Effector memory CD8-positive, alpha-beta T cell (primary cell): ENCODE measurements at places on chromosomes 1 and 21.

GRCh38 chr1:22444856-22445255 lies 6.8 kb upstream of the ZBTB40 start:
- DNase-seq, result no peak

DNA sequence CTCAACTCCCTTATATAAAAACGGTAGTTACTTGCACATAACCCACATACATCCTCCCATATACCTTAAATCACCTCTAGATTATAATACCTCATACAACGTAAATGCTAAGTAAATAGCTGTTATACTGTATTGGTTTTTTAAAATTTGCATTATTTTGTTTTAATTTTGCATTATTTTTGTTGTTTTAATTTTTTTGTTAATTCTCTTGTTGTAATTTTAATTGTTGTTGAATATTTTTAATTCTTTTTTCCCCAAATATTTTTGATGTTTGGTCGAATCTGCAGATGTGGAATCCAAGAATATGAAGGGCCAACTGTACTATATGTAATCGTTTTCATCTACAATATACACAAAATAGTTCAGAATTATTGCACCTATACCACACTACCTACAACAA lies 23.5 kb upstream of the ACTA1 start:
- no peak for DNase-seq

GRCh38 chr1:78165816-78166215 lies 120.0 kb downstream of the GIPC2 start:
- no peak for DNase-seq

GRCh38 chr1:5108740-5109139 lies 454.3 kb downstream of the AJAP1 start:
- no peak for DNase-seq

DNA sequence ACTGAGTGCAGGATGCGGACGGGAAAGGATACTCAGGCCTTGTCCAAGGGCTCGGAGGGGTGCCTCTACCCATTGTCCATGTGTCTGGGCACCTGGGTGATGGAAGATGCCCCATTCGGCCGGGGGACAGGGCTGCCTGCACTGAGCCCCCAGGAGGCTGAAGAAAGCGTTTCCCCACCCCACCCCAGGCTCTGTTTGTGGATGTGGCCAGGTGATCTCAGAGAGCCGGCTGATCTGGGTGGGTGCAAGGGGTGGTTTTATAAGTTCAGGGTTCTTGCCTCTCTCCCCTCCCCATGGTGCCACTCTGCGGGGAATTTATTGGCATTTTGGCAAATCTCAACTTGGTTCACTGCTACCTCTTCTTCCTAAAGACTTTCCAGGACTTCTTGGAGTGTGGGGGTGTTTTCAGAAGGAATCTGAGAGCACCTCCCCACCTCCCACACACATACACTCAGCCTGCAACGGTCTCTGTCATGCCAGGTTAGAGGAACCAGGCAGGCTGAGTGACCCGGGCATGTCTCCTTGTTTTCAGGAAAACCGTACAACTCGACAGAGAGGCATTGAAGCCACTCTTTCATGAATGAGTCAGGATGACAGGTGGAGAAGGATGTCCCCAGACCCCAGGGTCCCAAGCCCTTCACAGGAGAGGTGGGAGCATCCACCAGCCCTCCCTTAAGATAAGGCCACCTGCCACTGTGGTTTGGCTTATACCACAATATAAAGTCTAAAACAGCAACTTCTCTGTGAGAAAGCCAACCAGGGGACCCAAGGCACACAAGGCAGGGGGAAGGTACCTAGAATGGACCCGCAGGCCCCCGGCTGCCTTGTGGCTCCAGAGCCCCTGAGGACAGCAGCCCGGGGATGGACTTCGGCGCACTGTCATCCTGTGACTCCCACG lies 174.9 kb downstream of the ETS2 start:
- no peak for DNase-seq

DNA sequence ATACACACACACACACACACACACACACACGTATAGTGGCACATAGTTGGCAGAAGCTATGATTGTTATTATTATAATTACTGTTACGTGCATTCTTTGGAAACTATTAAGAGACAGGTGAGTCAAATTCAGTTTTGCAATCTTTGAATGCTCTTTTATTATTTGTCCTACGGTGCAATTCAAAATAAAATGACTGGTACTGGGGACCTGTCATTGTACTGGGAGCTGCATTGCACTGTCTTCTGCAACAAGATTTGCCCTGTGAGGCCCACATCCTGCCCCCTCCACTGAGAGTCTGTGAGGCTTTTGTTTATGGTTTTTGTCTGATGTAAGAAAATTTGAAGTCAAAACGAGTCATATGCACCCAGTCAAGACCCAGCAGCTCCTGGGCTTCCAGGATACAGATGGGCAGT lies 1.9 kb downstream of the LY9 start:
- DNase-seq, result peak; percentile 60

GRCh38 chr1:242692988-242693387 lies 168.5 kb upstream of the PLD5 start:
- DNase-seq, result no peak

- no peak for DNase-seq
Measured at GRCh38 chr1:58156124-58156468, 390.4 kb downstream of the OMA1 start.
